ENCODE measurements at places on chromosomes 5 and 9.

GRCh38 chr5:180330270-180330648 is 22.9 kb downstream of the GFPT2 start:
- DNase-seq = no peak

DNA sequence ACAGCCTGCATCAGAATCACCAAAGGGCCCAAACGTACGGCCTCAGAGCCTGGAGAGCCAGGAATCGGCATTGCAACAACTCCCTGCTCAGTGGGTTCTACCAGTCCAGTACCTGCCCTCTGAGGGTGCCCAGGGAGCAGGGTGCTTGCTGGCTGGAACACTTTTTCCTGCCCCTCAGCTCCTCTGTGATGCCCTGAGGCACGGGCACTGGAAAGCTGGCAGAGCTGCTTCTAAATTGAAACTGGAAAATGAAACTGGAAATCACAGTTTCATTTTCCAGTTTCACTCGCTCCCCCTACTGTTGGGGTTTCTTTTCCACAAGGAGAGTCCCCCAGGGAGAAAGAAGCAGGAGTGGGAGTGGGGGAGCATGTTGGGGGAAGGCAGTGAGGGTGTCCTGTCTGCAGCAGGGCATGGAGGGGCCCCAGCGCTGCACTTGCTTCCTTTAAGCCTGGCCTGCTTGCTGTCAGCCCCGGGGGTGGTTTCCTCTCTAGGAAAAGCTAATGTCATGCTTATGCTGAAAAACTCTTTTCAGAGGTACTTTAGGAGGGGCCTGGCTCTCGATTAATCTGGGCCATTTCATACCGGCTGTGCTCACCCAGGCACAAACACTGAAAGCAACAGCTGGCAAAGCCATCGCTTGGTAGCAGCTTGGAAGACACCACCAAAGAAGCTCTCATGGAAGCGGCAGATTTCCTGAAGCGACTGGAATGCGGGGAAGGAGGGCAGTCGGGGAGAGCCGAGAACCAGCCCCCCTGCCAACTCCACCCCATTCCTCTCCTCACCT is 26.2 kb downstream of the IRF1 start:
- no peak for DNase-seq

- DNase-seq = no peak
Measured at GRCh38 chr5:158943057-158943456, 156.7 kb downstream of the EBF1 start.

DNA sequence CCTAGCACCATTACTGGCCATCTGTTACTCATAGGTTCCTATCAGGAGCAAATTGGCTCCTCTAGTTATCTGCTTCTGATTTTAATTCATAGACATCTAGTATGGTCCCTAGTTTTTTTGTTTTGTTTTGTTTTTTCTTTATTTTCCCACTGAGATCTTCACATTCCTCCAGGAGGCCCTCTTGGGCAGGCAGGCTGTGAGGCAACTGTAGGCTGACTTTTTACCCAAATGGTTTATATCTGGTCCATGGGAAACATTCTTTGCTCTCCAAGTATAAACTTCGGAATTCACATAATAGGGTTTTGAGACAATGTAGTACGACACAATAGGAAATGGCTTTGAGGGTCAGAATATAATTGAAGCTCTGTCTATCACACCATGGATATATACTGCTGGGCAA is 250.9 kb upstream of the DAB2 start:
- no peak for DNase-seq

- no peak for DNase-seq
Measured at GRCh38 chr9:98781588-98782383, 14.6 kb downstream of the ANKS6 start.

DNA sequence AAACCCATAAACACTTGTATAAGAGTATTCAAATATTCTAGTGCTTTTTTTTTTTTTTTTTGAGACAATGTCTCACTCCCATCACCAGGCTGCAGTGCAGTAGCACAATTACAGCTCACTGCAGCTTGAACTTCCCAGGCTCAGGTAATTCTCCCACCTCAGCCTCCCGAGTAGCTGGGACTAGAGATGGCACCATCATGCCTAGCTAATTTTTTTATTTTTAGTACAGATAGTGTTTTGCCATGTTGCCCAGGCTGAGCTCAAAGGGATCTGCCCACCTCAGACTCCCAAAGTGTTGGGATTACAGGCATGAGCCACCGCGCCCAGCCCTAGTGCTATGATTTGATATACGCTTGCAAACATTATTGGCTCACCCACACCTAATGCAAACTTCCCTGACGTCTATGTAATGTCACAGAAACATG is 11.8 kb downstream of the IL6ST start:
- no peak for DNase-seq

DNA sequence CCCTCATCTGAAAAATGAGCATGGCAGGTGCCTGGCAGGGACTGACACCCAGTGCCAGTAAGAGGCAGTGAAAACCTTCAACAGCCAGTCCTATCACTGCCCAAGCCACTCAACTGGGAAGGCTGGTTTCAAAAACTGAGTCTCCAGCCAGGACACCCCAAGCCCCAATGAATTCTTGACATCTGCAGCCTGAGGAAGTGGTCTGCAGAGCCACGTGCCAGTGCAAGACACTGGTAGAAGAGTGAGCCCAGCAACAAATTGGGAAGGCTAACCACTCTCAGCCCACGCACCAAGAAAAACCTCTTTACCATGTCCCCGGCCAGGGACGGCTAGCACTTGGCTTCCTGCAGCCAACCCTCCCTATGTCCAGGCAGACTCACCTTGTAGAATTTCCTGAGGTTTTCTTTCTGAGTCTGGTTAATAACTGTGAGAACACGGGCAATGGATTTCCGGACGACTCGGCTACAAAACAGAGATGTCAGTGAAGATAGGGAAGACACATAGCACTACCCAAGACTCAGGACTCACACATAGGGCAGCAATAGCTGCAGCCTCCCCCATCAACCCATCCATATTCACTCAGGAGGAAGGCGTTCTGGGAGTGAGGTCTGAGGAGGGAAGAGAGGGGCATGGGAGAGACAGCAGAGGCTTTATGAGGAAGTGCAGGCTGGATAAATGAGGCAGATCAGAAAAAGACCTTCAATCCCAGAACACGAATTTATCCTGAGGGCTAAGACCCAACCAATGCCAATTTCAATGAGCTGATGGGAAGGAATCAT is 1.8 kb downstream of the RPL35 start:
- DNase-seq = no peak

- no peak for DNase-seq
Measured at GRCh38 chr5:14451871-14452270, 129.7 kb upstream of the OTULINL start.

GRCh38 chr5:83378624-83379289 is 92.8 kb upstream of the VCAN start:
- DNase-seq = no peak

GRCh38 chr5:157167214-157167621 is 1.2 kb upstream of the GARIN3 start:
- DNase-seq = no peak

GRCh38 chr5:134070725-134071613 is 43.5 kb upstream of the TCF7 start:
- no peak for DNase-seq

GRCh38 chr9:96027251-96028131 is 152.0 kb downstream of the ERCC6L2 start:
- no peak for DNase-seq

GRCh38 chr9:136667940-136668760 is 5.4 kb downstream of the EGFL7 start:
- DNase-seq = no peak

All from midbrain (tissue), 1 donor.